ENCODE measurements at places on chromosomes 13 and 19.
A peak's percentile ranks its signal among the peaks of the same experiment; 100 is the strongest.

DNA sequence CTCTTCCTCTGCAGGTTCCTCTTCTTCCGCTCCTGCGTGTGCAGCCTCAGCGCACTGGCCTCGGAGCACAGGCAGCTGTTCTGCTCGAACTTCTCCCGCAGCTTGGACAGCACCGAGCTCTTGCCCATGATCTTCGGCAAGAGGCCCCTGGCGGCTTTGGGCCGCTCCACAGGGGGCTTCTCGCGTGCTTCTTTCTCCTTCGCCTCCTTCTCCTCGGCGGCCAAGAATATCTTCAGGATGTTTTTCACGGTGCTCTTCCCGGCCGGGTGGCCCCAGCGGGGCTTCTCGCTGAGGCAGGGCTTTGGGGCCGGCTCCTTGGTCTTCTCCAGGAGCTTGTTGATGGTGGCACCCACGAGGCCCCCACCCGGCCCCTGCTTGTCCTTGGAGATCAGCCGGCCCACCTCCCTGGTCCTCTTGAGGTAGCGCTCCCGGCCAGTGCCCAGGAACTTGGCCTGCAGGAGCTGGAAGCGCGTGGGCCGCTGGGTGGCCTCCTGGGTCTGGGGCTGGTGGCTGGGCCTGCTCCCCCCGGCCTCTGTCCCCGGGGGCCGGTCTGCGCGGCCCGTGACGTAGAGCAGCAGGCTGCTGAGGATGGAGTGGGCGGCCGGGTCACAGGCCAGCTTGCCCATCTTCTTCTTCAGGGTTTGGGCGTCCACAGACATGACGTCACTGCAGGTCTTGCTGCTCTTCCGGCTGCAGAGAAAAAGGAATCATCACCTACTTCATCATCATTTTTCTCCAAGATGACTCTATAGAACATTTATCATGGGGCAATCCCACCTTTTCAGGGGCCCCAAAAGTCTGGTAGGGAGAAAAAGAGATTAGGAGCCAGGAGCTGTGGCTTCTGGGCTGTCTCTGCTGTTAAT lies 43.8 kb upstream of the GRTP1 start:
- DNase-seq = no peak

DNA sequence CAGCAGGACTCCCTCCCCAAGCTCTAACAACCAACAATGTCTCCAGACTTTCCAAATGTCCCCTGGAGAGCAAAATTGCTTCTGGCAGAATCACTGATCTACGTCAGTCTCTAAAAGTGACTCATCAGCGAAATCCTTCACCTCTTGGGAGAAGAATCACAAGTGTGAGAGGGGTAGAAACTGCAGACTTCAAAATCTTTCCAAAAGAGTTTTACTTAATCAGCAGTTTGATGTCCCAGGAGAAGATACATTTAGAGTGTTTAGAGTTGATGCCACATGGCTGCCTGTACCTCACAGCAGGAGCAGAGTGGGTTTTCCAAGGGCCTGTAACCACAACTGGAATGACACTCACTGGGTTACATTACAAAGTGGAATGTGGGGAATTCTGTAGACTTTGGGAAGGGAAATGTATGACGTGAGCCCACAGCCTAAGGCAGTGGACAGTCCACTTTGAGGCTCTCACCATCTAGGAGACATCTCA lies 6.2 kb upstream of the CEACAM5 start:
- DNase-seq = peak; percentile 64

DNA sequence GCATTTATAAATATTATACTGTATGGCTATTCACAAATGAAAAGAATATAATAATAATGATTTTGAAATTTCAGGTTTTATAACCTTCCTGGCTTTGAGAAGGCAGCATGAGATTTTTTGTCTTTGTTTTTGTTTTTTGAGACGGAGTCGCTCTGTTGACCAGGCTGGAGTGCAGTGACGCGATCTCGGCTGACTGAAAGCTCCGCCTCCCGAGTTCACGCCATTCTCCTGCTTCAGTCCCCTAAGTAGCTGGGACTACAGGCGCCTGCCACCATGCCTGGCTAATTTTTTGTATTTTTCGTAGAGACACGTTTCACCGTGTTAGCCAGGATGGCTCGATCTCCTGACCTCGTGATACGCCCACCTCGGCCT lies 64.1 kb downstream of the ZNF429 start:
- DNase-seq = no peak

- peak; percentile 28 for DNase-seq
Measured at GRCh38 chr19:58196901-58197616, 14.2 kb downstream of the ZNF274 start.

GRCh38 chr19:49968279-49968922 lies 7.4 kb upstream of the SIGLEC11 start:
- DNase-seq = no peak

- DNase-seq = peak; percentile 3
Measured at GRCh38 chr13:27658546-27658945, 36.9 kb downstream of the POLR1D start.

DNA sequence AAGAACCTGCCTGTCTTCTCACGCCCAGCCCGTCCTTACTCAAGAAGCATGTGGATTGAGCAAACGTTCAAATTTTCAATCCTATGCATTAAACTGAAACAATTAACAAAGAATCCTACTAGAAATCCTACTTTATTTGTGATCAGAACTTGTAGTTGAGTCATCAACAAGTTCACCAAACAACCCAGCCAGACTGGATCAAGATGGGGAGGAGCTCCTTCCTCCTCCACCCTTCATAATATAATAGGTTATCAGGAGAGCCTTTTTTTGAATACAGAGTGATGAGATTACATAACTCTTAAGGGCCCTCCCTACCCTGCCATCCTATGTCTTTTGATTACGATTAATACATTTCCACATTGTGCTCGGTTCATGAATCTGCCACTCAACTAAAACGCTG lies 32.7 kb downstream of the SOX21 start:
- DNase-seq = no peak

- peak; percentile 97 for DNase-seq
Measured at GRCh38 chr19:1252221-1252820, 3.9 kb downstream of the MIDN start.

DNA sequence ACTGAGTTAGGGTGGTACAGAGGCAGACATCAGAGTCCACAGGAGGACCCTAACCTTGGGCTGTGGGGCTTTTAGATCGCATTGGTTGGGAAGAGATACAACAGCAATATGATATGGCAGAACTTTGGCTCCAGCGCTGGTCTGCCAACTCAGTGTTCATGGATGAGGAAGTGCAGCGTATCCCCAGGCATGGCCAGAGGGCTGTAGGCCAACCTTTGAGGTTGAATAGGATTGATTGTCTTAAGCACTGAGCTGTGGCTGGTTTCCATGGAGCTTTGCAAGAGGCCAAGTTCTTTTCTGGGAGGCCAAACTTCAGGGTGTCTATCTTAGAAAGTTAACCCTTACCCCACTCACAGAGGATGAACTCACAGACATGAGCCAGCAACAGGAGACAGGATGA lies 144.1 kb upstream of the TMTC4 start:
- DNase-seq = peak; percentile 3

DNA sequence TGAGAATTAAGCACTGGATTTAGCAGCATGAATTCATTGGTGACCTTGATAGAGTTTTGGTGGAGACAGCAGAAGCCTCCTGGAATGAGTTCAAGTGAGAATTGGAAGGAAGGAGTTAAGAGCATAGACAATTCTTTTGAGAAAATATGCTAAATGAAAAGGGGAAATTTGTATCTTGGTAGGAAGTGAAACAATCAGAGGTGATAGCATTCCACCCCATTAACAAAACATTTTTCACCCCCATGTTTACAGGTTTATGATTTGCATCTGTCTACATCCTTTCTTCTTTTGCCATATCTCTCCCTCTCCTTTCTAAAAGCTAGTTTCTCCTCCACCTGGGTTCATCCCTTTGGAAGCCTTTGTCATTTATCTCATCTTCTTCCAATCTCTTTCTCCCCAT lies 27.5 kb downstream of the LNX2 start:
- DNase-seq = no peak
